ENCODE measurements at places on chromosomes 5 and 9. TPM values are rescaled to one million over a fixed set of nuclear protein-coding genes. Genes with fewer than 3 reads are reported as not detected.
A peak's percentile ranks its signal among the peaks of the same experiment; 100 is the strongest.

Gene SCGB3A2
- 324 TPM for total RNA-seq

Gene ADRB2
- total RNA-seq = 77.4 TPM

- no peak overlapping the region for H3K27ac ChIP-seq
- DNase-seq = no peak
- H3K4me1 ChIP-seq = no peaks in the 10 kb centered on the region
Measured at GRCh38 chr9:112224401-112225289, 49.5 kb upstream of the SUSD1 start.

- no peak overlapping the region for H3K27ac ChIP-seq
- no peaks in the 10 kb centered on the region for H3K27me3 ChIP-seq
- peaks cover 3% of the 10 kb centered on the region for H3K4me1 ChIP-seq
- H3K4me3 ChIP-seq = no peak overlapping the region
Measured at GRCh38 chr5:67195406-67196275, 958 bp downstream of the CD180 start.

- no peak overlapping the region for H3K4me3 ChIP-seq
- no peaks in the 10 kb centered on the region for H3K27me3 ChIP-seq
- no peak overlapping the region for H3K27ac ChIP-seq
- H3K4me1 ChIP-seq = no peaks in the 10 kb centered on the region
- no peak for DNase-seq
Measured at GRCh38 chr9:124079176-124079925, 67.8 kb downstream of the LHX2 start.

DNA sequence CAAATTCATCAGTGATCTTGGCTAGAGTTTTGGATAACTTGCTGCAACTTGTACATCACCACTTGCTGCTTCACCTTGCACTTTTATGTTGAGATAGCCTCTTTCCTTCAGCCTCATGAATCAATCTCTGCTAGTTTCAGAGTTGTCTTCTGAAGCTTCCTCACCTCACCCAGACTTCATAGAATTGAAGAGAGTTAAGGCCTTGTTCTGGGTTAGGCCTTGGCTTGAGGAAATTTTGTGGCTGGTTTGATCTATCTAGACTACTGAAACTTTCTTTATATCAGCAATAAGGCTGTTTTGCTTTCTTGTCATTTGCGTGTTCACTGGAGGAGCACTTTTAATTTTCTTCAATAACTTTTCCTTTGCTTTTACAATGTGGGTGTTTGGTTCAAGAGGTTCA, 12.8 kb downstream of the FER start:
- H3K4me3 ChIP-seq = no peak overlapping the region
- H3K36me3 ChIP-seq = no peaks in the 10 kb centered on the region
- DNase-seq = no peak
- no peaks in the 10 kb centered on the region for H3K4me1 ChIP-seq

Gene CD274
- total RNA-seq = 20.8 TPM

DNA sequence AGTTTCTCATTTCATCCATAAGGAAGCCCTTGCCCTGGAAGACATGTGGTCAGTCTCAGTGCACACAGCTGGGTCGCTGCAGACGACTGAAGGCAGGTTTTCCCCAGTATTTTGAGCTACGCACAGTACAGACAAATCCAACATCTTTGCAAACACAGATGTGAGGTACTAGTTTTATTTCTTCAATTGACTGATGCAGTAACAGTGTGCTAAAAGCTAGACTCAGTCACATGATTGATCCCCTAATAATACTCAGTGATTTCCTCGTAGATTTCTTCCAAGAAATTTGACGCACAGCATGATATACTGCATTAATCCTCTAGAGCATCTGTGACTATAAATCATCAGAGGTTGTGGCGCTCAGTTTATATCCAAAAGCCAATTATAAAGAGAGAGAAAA, 346.1 kb downstream of the DIRAS2 start:
- no peak overlapping the region for H3K27ac ChIP-seq
- no peaks in the 10 kb centered on the region for H3K36me3 ChIP-seq
- no peaks in the 10 kb centered on the region for H3K4me1 ChIP-seq
- DNase-seq = no peak
- H3K27me3 ChIP-seq = no peaks in the 10 kb centered on the region

DNA sequence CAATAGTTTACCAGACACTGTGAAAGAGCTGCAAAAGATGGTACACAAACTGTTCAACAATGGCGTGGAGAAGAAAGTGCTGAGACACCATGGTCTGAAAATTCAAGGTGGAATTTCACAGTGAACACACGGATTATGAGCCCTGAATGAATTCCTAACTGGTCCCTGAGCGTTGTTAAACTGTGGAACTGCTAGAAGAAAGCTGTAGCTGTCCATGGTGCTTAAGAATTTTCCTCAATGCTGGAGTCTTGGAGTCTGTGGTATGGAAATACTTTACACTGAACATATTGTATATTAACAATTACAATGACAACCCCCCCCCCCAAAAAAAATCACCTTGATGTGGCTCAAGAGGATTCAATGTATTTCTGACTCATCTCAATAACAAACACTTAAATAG, 68.5 kb downstream of the SLC24A2 start:
- H3K27me3 ChIP-seq = no peaks in the 10 kb centered on the region
- H3K4me3 ChIP-seq = no peak overlapping the region
- no peaks in the 10 kb centered on the region for H3K4me1 ChIP-seq

Gene TLE4
- total RNA-seq = 51.0 TPM

Gene C9
- total RNA-seq = not detected

- H3K4me1 ChIP-seq = peaks cover 10% of the 10 kb centered on the region
- H3K27me3 ChIP-seq = no peaks in the 10 kb centered on the region
- H3K4me3 ChIP-seq = no peak overlapping the region
- H3K36me3 ChIP-seq = no peaks in the 10 kb centered on the region
- no peak overlapping the region for H3K27ac ChIP-seq
Measured at GRCh38 chr5:178478370-178478769, 111.8 kb downstream of the COL23A1 start.

Gene BTNL8
- 2.9 TPM for total RNA-seq

Gene ANKRD34B
- total RNA-seq = not detected

Gene GPR150
- total RNA-seq = not detected

Gene ASTN2
- 2.0 TPM for total RNA-seq

DNA sequence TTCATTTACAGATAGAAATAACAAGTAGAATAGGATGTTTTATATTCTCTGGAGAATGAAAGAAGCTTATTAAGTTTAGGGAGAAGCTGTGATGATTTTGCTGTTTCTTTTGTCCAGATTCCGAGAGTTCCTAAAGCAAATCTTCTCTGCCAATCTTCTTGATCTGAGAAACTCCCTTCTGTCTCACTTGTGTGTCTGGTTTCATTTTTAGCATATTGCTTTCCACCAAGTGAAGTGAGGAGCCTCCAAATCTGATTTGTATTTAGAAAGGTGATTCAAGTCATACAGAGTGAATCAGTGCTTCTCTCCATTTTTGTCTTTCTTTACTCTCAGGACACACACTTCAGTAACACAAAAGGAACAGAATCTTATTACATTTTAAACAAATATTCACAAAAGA, 48.4 kb downstream of the STX17 start:
- no peak for DNase-seq
- no peaks in the 10 kb centered on the region for H3K36me3 ChIP-seq
- H3K4me1 ChIP-seq = no peaks in the 10 kb centered on the region
- no peak overlapping the region for H3K4me3 ChIP-seq
- H3K27ac ChIP-seq = no peak overlapping the region

Gene ANKRD31
- total RNA-seq = 0.11 TPM

DNA sequence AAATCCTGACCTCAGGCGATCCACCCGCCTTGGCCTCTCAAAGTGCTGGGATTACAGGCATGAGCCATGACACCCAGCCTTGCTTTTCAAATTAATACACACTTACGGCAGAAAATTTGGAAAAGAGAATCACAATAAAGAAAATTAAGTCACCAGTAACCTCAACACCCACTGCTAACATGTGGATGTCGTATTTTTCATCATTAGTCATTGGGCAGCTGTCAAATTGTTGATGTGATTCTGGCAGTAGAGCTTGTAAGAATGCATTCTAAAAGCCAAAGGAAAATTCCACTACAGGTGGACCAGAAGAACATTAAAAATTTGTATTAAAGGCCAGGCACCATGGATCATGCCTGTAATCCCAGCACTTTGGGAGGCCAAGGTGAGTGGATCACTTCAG, 237.3 kb upstream of the TUT7 start:
- no peak overlapping the region for H3K4me3 ChIP-seq
- H3K36me3 ChIP-seq = no peaks in the 10 kb centered on the region
- no peak for DNase-seq
- H3K4me1 ChIP-seq = no peaks in the 10 kb centered on the region
- H3K27me3 ChIP-seq = no peaks in the 10 kb centered on the region

DNA sequence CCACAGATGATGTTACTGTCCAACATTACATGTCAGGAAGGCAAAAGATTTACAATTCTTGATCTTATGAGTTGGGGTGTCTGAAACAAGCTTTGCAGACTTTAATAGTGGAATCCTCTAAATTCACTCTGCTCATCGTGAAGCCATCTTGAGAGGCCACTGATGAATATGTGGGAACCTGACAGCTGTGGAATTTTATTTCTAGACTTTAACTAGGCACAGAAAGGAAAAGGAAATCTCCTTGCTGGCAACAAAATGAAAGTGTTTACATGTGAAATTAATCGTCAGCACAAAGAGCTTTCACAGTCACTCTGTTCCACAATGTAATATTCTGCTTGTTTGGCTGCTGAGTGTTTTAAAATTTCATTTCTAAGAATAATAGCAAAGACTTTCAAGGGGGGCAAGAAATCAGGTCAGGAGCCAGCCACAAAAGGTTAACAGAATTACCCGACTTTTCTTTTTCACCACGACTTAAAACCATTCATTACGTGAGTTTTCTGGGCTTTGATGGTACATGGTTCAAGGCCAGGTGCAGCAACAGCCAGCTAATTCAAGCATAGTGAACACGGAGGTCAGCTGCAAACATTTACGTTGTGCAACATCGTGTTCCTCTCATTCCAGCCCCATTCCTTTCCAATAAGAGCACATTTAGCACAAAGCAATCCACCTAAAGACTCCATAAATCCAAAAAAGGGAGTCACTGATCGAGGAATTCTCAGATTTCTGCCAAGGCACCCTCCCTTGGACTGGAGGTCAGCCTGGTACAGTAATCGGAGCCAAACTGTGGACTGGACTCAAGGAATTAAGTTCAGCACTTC, 14.6 kb downstream of the NREP start:
- H3K27ac ChIP-seq = peak overlapping the region; percentile 40
- H3K27me3 ChIP-seq = no peaks in the 10 kb centered on the region
- peak; percentile 32 for DNase-seq

GRCh38 chr5:6850106-6850432, 136.8 kb downstream of the TENT4A start:
- no peak overlapping the region for H3K27ac ChIP-seq
- no peak overlapping the region for H3K4me3 ChIP-seq
- no peak for DNase-seq
- H3K4me1 ChIP-seq = no peaks in the 10 kb centered on the region

- DNase-seq = no peak
- H3K4me3 ChIP-seq = no peak overlapping the region
- H3K4me1 ChIP-seq = no peaks in the 10 kb centered on the region
Measured at GRCh38 chr5:73908846-73909245, 282.9 kb downstream of the ARHGEF28 start.

DNA sequence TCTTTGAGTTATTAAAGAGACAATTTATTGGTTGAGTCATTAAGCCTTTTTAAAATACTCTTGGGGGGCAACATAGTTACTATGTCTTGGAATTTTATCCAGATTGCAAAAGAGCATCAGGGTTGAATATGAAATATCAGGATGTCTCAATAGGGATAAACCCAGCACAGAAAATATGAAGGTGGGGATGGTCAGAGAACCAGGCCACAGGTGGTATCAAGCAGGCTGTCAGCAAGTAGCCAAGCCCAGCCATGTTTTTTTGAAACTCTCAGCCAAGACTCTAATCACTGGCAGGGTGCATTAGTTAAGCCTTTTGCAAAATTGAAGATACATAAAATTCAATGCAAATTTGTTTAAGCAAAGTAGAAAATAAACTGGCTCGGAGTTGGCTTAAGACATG, 468.9 kb downstream of the DTWD2 start:
- no peak for DNase-seq
- no peak overlapping the region for H3K4me3 ChIP-seq
- H3K27me3 ChIP-seq = no peaks in the 10 kb centered on the region
- H3K27ac ChIP-seq = no peak overlapping the region
